ENCODE measurements at places on chromosomes 6 and 20.

DNA sequence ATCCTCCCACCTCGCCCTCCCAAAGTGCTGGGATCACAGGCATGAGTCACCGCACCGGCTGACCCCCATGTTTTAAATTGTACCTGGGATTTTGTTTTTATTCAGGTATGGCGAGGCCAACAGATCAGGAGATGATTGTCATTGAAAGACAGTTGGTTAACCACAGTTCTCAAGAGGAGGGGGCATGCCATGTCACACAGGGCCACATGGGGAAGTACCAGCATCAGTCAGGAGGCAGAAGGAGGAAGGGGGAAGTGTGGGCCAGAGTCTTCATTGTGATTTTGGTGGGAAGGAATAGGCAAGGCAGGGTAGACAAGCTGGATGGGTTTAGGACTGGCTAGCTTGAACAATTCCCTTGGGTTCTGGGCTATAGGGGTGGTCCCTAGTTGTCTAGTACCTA, 9.9 kb upstream of the MMP9 start:
- DNase-seq, result no peak

DNA sequence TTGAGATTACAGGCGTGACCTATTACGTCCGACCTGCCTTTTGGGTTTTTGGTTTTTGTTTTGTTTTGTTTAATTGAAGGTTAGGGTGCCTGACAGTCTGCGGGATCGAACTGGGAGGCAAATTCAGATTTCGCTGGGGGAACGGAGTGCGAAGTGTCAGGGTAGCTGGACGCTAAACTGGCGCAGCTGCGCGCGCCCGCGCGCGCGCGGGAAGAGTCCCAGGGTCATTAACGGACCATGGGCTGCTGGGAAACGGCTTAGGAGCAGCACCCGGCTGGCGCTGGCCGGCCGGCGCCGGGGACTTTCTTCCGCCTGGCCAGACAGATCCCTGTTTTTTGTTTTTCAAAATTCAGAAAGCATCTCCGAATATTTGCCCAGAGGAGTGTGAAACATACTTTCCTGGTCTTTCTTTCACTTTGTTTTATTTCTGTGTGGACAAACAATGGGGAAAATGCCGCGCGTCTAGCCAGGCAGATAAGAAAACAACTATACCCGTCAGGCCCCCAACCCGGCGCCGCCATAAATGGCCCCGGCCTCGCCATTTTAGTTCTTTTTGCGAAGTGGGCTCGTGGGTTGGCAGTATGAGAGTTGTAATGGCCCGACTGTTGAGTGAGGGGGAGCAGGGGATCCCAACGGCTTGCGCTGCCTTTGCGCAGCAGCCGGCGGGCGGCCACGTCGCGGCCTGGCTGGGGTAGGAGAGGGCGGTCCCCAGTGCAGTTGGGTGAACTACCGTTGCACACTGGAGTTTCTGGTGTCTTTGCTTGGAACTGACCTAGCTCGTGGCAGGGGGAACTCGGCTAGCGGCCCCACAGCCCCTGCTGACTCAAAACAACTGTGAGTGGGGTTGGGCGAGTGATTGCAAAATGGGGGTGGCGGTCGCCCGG, 7.1 kb downstream of the HSPA1B start:
- peak; percentile 89 for DNase-seq

GRCh38 chr20:19018881-19019280, 193.6 kb upstream of the SLC24A3 start:
- no peak for DNase-seq

DNA sequence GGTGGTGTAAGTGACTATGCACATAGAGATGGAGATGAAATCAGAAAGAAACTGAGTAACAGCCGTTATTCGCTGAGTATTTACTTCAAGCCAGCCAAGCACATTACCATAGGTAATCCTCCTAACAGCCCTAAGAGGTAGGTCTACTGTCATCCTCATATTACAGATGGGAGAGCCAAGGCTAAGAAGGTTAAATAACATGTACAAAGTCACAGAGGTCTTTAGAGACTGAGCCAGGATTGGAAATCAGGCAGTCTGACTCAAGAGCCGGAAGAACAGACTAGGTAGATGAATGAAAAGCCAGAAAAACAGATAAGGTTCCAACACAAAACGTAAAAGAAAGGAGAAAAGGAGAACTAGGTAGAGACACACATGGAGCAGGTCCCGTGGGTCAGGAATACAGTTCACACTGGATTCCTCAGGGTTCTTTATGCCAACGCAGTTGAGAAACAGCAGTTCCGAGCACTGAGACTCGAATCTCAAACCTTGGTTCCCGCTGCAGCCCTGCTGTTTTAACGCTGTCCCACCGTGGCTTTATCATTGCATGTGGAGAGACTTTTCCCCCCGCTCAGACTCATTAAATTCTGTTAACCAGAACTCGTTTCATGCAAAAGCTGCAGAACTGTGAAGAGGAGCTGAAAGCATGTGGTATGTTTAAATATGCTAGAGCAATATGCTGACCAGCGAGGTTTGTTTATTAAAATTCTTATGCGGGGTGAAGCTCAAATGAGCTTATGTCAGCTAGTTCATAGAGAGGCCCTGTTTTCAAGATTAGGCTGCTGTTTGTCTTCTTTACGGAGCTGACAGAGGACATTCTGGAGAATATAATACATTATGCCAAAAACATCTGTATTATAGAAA, 537.9 kb downstream of the CD83 start:
- DNase-seq, result no peak

- DNase-seq, result no peak
These were observed 57.5 kb upstream of the IL20RA start for GRCh38 chr6:137102050-137102848.

GRCh38 chr6:90121982-90122381, 174.7 kb downstream of the BACH2 start:
- no peak for DNase-seq

DNA sequence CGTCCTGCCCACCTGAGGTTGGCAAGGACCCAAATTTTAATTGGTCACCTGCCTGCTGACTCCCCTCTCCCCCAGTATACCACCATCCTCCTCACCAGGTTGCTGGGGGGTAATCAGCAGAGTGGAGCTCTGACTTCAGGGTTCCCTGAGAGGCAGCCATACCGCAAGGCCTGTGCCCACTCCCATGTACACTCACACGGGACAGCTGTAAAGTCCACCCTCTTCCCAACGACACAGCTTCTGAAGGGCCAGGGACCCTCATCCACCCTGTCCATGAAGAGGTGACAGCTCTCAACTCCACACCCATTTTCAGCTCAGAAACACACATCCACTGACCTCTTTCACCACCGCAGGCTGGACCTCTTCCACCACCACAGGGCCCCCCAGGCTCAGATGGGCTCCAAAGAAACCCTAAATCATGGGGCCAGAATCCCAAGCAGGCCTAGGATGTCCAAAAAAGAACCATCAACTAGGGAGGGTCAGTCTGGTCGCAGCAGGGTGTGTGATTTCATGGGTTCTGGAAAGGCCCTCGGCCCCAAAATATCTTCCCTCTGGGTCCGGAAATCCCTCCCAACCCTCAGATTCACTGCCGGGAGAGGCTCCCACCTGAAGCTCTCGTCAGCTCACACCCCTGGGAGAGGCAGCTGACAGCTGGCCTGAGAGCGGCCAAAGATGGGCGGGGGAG, 30.0 kb downstream of the TFEB start:
- no peak for DNase-seq

DNA sequence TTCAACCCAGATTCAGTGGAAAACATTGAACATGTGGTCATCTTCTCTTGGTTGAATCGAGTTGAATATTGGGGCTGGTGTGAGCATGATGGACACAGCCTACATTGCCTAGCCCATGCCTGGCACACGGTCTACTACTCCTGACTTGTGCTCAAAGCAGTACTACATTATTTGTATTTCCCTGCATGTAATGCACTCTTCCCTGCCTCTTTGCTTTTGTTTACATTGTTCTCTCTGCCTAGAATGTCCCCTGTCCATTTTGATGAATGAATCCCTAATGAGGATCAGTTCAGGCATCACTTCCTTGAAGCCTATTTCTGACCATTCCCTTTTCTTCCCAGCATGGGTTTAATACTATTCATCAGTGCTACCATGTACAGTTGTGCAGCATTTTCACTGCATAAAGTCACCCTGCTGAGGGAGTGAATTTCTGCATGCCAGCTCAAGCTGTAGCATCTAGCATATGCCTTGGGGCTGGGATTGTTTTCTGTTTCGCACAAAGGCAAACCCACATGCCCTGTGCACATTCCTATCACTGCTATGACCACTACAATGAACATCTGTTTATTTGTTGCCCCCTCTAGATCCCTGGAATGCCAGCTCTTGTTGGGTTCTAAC, 75.3 kb upstream of the CCN6 start:
- DNase-seq, result no peak

DNA sequence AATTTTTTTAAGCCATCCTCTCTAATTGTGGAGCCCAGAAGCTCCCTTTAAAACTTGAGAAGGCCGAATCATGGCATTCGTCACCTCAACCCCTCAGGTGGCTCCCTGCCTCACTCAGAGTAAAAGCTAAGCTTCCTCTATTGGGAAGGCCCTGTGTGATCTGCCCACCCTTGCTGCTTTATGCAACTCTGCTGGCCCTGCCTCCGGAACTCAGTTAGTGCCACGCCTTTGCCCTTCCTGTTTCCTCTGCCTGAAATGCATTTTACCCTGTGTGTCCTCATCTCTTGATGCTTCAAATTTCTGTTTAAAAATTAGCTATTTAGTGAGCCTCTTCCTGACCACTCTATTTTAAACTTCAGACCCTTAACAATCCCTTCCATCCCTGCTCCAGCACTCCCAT, 5.7 kb downstream of the PACRG start:
- no peak for DNase-seq

DNA sequence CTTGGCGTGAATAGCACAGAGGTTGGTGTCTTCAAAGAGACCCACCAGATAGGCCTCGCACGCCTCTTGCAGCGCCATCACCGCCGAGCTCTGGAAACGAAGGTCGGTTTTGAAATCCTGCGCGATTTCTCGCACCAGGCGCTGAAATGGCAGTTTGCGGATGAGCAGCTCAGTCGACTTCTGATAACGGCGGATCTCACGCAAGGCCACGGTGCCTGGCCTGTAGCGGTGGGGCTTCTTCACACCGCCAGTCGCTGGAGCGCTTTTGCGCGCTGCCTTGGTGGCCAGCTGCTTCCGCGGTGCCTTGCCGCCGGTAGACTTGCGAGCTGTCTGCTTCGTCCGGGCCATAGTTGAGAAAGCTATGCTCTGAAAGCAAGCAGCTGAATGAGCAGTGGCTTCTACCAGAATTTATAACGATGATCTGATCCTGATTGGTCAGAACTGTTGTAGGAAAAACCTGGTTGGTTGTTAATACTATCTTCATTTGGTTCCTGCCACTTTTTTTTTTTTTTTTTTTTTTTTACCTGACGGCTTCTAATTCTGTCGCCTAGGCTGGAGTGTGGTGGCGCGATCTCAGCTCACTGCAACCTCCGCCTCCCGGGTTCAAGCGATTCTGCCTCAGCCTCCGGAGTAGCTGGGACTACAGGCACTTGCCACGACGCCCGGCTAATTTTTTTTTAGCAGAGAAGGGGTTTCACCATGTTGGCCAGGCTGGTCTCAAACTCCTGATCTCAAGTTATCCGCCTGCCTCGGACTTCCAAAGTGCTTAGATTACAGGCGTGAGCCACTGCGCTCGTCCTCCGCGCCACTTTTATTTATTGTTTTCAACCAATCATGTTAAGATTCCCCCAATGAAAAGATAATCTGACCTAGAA, 21.5 kb downstream of the OR2B2 start:
- peak; percentile 81 for DNase-seq

GRCh38 chr6:33161354-33162331, 30.6 kb downstream of the COL11A2 start:
- peak; percentile 59 for DNase-seq

DNA sequence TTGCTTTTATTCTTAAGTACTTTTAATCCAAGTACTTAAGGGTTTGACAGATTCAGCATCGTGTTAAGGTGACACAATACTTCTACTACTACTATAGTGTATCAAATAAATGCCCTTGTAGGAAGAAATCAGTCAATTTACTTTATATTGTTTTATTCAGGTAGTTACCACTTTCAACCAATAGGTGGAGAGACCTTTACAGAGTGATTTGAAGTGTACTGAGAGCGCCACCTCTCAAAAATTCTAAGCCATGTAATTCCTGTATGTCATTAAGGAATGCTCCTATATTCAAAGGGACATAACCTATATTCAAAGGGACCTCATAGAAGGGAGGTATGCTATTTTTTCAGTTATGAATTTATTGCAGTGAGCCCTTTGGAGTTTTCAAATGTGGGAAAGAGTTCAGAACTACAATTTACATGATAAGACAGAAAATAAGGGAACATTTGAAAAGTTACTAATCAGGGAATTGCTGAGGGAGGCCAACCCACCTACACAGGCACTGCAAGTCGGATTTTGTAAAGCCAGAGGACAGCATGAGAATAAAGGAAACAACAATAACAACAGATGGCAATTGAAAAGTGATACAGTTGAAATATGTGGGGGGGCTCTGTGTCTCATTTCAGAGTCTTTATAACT, 955.6 kb downstream of the TBC1D32 start:
- DNase-seq, result no peak

DNA sequence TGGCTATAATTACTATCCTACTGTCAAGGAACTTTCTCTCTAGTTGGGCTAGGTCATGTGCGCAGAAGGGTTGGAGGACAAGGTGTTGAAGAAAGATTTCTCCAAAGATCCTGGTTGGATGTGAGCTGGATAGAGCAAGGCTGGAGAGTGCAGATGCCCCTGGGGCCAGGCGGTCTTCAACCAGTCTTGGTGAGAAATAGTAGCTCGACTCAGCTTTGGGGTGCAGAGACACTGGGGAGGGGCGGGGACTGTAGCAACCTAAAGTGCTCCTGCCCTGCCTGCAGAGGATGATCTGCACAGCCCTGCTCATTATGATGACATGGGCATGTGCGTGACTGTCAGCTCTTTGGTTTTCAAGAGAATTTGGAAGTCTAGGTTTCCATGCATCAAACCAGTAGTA, 35.9 kb downstream of the PHACTR3 start:
- DNase-seq, result no peak

GRCh38 chr6:37056112-37056403, 50.6 kb downstream of the FGD2 start:
- no peak for DNase-seq

GRCh38 chr6:73339340-73339739, 14.7 kb downstream of the DPPA5 start:
- no peak for DNase-seq

GRCh38 chr20:4697189-4697830, 24.4 kb upstream of the PRND start:
- DNase-seq, result no peak

All from G401 (cell line).